ENCODE measurements at places on chromosomes 2 and 18.

DNA sequence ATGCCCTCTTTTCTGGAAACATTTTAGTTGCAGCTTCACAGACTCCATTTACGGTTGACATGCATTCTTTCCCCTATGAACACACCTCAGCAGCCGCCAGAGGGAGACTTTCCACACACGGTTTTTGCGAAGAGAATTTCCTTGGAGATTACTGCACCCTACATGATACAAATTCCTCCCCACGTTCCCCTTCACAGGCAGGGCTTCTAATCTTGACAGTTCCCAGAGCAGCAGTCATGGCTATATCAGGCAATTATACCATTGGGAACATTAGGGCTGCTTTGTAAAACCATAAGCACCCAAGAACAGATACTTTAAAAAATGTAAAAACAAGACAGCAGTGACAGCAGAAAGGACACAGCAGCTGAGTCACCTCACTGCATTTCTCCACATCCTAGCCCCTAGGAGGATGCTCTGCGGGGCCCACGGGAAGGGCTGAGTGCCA, 253.8 kb downstream of the TGIF1 start:
- peak; percentile 44 for DNase-seq

- peak; percentile 93 for DNase-seq
Measured at GRCh38 chr18:67132919-67133318, 383.6 kb downstream of the DSEL start.

DNA sequence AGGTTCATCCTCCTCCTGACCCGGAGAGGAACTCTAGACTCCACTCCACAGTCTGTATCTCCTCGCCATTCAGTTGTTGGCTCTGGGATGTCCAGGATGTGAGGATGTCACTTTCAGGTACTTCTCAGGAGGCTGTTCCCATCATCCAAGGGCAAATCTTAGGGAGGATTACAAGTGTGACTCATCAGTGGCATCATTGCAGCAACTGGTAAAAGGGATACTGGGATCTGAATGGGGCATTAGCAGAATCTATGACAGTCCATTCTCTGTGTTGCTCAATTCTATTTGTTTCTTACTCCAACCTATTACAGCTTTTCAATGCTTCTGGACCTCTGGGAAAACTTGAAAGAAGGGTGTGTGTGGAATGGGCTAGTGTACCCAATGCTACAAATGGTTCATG, 81.5 kb upstream of the FN1 start:
- no peak for DNase-seq

- DNase-seq = no peak
Measured at GRCh38 chr2:2926858-2927175, 450.8 kb downstream of the EIPR1 start.

GRCh38 chr2:3476321-3476984, 42.9 kb downstream of the ADI1 start:
- DNase-seq = no peak

Measured in NCI-H1092 treated with DMSO at 0.1 percent for 48 hours (cell line).